Sigmoid colon (tissue), 7 donors: ENCODE measurements at places on chromosomes 5 and 9. TPM values are rescaled to one million over a fixed set of nuclear protein-coding genes. Genes with fewer than 3 reads are reported as not detected.
A peak's percentile ranks its signal among the peaks of the same experiment; 100 is the strongest.

OR1J2 gene
- total RNA-seq: not detected

SLC36A3 gene
- total RNA-seq: not detected

TMEM171 gene
- total RNA-seq: not detected

MLANA gene
- not detected for total RNA-seq

LHX3 gene
- total RNA-seq: not detected

SH2D3C gene
- total RNA-seq: 5.0 TPM

CD72 gene
- 8.0 TPM for total RNA-seq

SLC6A3 gene
- total RNA-seq: not detected

ZSWIM6 gene
- 17.7 TPM for total RNA-seq

BRINP1 gene
- not detected for total RNA-seq

DNA sequence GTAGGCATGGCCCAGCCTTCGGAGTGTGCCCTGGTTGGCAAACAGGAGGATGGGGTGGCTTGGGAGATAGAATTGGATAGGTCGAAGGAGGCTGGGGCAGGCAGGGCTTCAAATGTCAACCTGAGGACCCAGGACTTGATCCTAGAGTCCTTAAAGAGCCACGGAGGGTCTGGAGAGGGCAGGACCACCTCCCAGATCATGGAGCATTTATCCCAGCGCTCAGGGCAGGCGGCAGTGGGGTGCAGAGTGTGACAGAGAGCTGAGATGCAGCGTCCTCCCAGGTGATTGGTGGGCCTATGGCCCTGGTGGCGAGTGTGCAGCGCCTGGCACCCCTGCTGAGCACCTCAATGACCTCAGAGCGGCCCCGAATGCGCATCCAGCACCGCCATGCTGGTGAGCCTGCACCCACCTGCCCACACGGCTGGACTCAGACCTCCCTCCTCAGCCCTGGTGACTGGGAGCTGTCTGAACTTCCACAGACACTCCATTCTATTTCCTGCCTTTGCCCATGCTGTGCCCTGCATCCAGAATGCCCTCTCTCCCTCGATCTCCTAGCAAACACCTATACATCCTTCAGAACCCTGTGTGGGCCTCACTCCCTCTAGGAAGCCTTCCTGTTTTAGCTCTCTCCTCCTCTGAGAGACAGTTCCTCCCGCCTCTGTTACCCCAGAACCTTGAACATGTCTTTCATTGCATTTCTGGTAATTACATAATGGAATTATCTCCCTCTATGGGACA is 6.3 kb downstream of the ADGRD2 start:
- H3K36me3 ChIP-seq: no peaks in the 10 kb centered on the region
- peaks cover 4% of the 10 kb centered on the region for H3K4me1 ChIP-seq
- DNase-seq: peak; percentile 20
- H3K4me3 ChIP-seq: no peak overlapping the region

- H3K36me3 ChIP-seq: no peaks in the 10 kb centered on the region
- DNase-seq: peak; percentile 70
- H3K27ac ChIP-seq: no peak overlapping the region
- H3K27me3 ChIP-seq: no peaks in the 10 kb centered on the region
- no peaks in the 10 kb centered on the region for H3K4me1 ChIP-seq
These were observed 119.9 kb downstream of the KCNIP1 start for GRCh38 chr5:170623576-170624181.

- H3K27me3 ChIP-seq: no peaks in the 10 kb centered on the region
- no peak overlapping the region for H3K4me3 ChIP-seq
- H3K36me3 ChIP-seq: no peaks in the 10 kb centered on the region
- no peaks in the 10 kb centered on the region for H3K4me1 ChIP-seq
These were observed 152.1 kb upstream of the SLC24A2 start for GRCh38 chr9:19940811-19941535.

GRCh38 chr9:95167998-95168397 is 149.5 kb downstream of the FANCC start:
- H3K4me1 ChIP-seq: no peaks in the 10 kb centered on the region
- no peaks in the 10 kb centered on the region for H3K36me3 ChIP-seq
- DNase-seq: no peak
- H3K27ac ChIP-seq: no peak overlapping the region
- no peak overlapping the region for H3K4me3 ChIP-seq

- H3K27me3 ChIP-seq: peaks cover 4% of the 10 kb centered on the region
- no peaks in the 10 kb centered on the region for H3K4me1 ChIP-seq
- H3K36me3 ChIP-seq: no peaks in the 10 kb centered on the region
These were observed 8.9 kb upstream of the SLC30A5 start for GRCh38 chr5:69084903-69085302.

- H3K4me1 ChIP-seq: no peaks in the 10 kb centered on the region
- no peak overlapping the region for H3K27ac ChIP-seq
- no peaks in the 10 kb centered on the region for H3K27me3 ChIP-seq
- H3K4me3 ChIP-seq: no peak overlapping the region
- no peaks in the 10 kb centered on the region for H3K36me3 ChIP-seq
- no peak for DNase-seq
These were observed 465.6 kb upstream of the KIF2A start for GRCh38 chr5:61840361-61840760.

- H3K27ac ChIP-seq: no peak overlapping the region
- no peaks in the 10 kb centered on the region for H3K4me1 ChIP-seq
- no peaks in the 10 kb centered on the region for H3K36me3 ChIP-seq
- DNase-seq: no peak
These were observed 2.5 kb upstream of the AQP7 start for GRCh38 chr9:33404788-33405362.

GRCh38 chr5:146130440-146131045 is 25.2 kb upstream of the PLAC8L1 start:
- H3K4me3 ChIP-seq: no peak overlapping the region
- no peaks in the 10 kb centered on the region for H3K4me1 ChIP-seq
- H3K27me3 ChIP-seq: no peaks in the 10 kb centered on the region
- no peak overlapping the region for H3K27ac ChIP-seq

- H3K4me3 ChIP-seq: no peak overlapping the region
- DNase-seq: no peak
- H3K27me3 ChIP-seq: no peaks in the 10 kb centered on the region
- no peaks in the 10 kb centered on the region for H3K36me3 ChIP-seq
- no peak overlapping the region for H3K27ac ChIP-seq
- no peaks in the 10 kb centered on the region for H3K4me1 ChIP-seq
These were observed 163.7 kb downstream of the FGF10 start for GRCh38 chr5:44225231-44226160.

GRCh38 chr5:135241536-135241935 is 157.5 kb downstream of the MACROH2A1 start:
- peak overlapping the region; percentile 90 for H3K27ac ChIP-seq
- H3K36me3 ChIP-seq: no peaks in the 10 kb centered on the region
- no peaks in the 10 kb centered on the region for H3K4me1 ChIP-seq

GRCh38 chr5:139104577-139105276 is 93.4 kb downstream of the SIL1 start:
- no peaks in the 10 kb centered on the region for H3K27me3 ChIP-seq
- DNase-seq: peak; percentile 90
- H3K4me3 ChIP-seq: no peak overlapping the region

DNA sequence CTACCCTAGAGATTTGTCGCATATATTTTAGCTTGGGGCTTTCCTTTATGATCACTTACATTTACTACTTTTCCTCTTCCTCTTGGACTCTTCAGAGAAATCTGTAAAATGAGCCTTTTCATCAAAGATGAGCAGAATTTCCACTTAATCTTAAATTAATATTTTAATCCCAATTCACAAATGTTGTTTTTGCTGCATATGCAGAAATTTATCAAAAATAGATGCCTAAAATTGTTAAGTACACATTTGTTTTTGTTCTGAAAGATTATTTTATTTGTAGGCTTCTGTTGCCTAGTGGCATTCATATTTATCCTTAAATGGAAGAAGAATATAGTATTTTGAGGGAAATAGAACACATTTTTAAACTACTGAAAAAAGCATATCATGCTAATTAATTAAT is 168.6 kb downstream of the CDH9 start:
- no peak for DNase-seq
- H3K27me3 ChIP-seq: no peaks in the 10 kb centered on the region
- no peaks in the 10 kb centered on the region for H3K36me3 ChIP-seq
- H3K4me1 ChIP-seq: no peaks in the 10 kb centered on the region
- no peak overlapping the region for H3K4me3 ChIP-seq

DNA sequence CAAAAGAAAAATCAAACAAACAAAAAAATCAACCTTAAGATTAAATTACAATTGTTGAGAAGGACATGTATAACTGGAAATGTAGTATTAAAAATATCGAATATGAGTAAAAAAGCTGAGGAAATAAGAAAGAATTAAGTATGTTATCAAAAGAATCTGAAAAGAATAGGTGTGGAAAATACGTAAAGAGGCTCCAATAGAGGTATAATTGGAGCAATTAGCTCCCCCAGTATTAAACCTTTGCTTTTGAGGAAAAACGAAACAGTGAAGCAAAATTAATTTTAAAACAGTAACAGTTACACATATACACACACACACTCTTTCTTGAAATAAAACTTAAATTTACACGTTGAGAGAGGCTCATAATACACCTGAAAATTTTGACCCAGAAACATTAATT is 578.7 kb upstream of the ADAMTS16 start:
- H3K27me3 ChIP-seq: no peaks in the 10 kb centered on the region
- no peaks in the 10 kb centered on the region for H3K36me3 ChIP-seq
- no peak overlapping the region for H3K27ac ChIP-seq
- H3K4me1 ChIP-seq: no peaks in the 10 kb centered on the region

DNA sequence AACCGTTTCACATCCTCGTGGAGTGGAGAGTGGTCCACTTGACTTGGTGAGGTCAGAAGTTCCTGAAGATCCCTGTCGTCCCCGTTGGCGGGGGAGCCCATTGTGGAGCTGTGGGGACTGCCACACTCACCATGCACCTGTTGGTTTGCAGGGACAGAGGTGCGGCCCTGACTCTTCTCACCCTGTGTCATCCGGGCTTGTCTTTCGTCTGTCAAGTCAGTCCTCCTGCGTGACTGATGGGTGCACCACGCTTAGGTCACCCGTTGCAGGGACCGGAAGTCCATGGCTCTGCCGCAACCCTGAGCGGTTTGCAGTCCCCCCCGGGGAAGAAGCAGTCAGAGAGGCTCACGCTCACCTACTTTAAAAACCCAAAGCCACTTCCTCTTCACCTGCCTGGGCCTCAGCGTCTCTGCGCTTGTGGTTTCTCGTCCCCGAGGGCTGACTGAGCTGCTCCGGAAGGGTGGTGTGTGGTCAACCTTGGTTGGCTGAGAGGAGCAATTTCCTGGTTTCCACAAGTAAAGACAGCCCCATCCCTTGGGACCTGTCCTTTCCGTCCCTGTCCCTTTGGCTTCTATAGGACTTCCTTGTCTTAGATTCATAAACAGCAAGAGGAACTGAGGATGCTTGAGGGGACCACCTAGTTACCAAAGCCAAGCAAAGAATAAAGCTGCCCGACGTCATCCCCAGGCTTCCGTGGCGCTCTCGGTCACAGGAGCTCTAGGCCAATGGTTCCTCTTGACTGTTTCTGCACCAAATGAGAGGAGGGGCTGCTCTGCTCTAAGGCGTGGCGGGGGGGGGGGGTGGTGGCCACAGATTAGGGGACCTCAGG is 53.2 kb downstream of the USP20 start:
- DNase-seq: no peak
- peaks cover 24% of the 10 kb centered on the region for H3K36me3 ChIP-seq
- H3K27me3 ChIP-seq: no peaks in the 10 kb centered on the region
- H3K4me3 ChIP-seq: no peak overlapping the region
- H3K4me1 ChIP-seq: peaks cover 83% of the 10 kb centered on the region
- peak overlapping the region; percentile 79 for H3K27ac ChIP-seq

- H3K4me1 ChIP-seq: no peaks in the 10 kb centered on the region
- H3K4me3 ChIP-seq: no peak overlapping the region
- H3K27ac ChIP-seq: no peak overlapping the region
- H3K27me3 ChIP-seq: no peaks in the 10 kb centered on the region
These were observed 12.2 kb upstream of the SLC22A4 start for GRCh38 chr5:132281856-132282614.

DNA sequence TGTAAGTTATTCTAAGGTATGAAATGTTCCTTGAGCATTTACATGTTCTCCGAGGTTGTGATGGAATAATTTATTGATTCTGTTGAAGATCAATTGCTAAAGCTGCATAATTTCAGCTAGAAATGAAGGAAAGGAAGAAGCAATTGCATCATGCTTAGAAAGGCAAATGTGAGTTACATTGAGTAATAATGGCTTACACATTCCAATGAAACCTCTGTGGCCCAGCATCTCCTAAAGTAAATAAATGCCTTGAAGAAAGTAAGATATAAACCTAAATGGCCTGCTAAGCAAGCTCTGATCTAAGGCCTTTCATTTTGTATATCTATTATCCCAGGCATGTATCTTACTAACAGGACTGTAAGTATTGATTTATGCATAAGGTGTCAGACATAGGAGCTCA is 677.3 kb upstream of the RGMB start:
- H3K36me3 ChIP-seq: no peaks in the 10 kb centered on the region
- DNase-seq: no peak
- no peaks in the 10 kb centered on the region for H3K27me3 ChIP-seq
- no peak overlapping the region for H3K27ac ChIP-seq

- H3K4me1 ChIP-seq: no peaks in the 10 kb centered on the region
- no peaks in the 10 kb centered on the region for H3K36me3 ChIP-seq
- H3K4me3 ChIP-seq: no peak overlapping the region
- H3K27ac ChIP-seq: no peak overlapping the region
- no peaks in the 10 kb centered on the region for H3K27me3 ChIP-seq
These were observed 156.4 kb upstream of the MAP3K1 start for GRCh38 chr5:56658972-56659371.

GRCh38 chr5:2298781-2299180 is 416.1 kb upstream of the IRX4 start:
- no peak overlapping the region for H3K27ac ChIP-seq
- peak; percentile 43 for DNase-seq
- H3K4me3 ChIP-seq: no peak overlapping the region

DNA sequence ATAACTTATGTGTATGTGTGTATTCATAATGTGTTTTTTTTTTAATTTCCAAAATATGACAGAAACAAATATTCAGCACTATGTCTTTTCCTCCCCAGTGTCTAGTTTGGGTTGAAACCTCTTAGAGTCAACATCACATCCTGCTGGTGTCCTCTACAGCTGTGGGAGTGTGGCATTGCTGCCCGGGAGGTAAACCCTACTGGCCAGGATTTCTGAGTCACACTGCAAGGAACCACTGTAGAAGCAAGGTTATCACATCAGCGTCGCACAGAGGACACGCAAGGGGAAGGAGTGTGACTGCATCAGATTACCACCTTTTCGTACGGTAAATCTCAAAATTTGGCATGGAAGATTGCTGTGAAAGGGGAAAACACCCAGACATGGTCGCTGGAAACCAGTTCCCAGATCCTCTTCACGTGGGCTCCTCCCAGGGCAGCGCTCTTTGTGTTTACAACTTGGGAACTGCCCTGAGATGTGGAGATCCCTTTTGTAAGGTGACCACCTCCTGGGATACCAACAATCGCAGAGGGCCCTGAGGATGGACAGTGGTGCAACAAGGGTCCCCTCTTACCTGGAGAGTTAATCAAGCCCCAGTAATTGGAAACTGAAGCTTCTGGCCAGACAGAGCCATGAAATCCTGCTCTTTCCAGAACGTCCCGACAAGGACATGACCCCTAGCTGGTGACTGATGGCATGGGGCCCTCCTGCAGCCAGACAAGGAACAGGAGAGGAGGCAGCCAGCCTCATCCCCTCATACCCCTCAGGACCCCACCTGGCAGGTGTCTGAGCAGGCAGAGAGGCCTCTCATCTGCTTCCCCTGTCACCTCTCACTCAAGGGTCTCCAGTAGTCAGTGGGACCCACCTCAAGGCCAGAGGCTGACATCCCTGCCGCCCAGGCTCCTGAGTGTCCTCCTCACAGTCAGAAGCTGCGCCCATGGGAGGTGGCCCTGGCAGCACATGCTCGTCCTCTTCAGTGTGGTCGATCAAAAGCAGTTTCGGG is 194.7 kb downstream of the MED10 start:
- no peak overlapping the region for H3K27ac ChIP-seq
- no peak overlapping the region for H3K4me3 ChIP-seq
- H3K27me3 ChIP-seq: no peaks in the 10 kb centered on the region
- H3K36me3 ChIP-seq: no peaks in the 10 kb centered on the region

GRCh38 chr5:10724781-10725507 is 36.1 kb downstream of the DAP start:
- H3K4me1 ChIP-seq: no peaks in the 10 kb centered on the region
- peak overlapping the region; percentile 59 for H3K27ac ChIP-seq
- H3K4me3 ChIP-seq: no peak overlapping the region
- H3K36me3 ChIP-seq: no peaks in the 10 kb centered on the region
